ENCODE measurements at places on chromosomes 4 and X.
A peak's percentile ranks its signal among the peaks of the same experiment; 100 is the strongest.

DNA sequence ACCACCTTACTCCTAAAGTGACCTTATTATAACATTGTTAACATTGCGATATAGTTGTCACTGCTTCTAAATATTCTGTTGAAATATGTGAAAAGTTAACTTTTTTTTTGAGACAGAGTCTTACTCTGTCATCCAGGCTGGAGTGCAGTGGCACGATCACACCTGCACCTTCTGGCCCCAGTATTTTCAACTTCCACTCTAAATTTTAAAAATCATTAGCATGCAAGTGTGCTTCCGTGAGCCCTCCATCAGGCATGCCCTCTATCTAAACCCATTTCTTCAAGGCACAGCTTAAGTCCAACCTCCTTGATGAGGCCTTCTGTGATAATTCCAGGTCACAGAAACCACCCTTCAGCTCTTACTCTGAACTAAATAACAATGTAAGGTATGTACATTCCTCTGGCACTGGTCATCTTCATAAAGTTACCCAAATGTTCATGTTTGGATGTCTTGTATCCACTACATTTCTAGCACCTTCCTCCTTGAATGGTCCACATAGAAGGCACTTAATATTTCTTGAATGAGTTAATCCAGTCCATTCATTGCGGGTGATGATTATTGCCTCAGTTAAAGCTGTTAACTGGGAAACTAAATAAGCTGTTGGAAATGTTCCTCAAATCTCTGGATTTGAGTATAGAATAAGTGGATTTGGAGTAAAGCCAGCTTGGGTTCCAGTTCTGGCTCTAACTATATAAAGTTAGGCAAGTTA lies 38.6 kb upstream of the TMEM131L start:
- DNase-seq, result no peak
- H3K4me3 ChIP-seq, result no peak overlapping the region

DNA sequence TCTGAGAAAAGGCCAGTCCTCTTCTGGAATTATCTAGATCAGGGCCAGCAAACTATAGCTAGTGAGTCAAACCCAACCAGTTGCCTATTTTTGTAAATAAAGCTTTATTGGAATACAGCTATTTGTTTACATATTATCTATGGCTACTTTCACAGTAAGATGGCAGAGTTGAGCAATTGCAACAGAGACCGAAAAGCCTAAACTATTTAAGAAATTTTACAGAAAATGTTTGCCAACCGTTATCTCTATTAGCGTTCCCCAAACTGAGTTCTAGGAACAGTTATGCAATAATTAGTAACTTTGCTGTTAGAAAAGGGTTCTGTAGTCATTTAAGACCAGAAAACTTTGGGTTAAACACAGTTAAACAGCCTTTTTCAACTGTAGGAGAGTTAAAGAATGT lies 10.5 kb downstream of the TEX13B start:
- H3K27me3 ChIP-seq, result no peaks in the 10 kb centered on the region
- no peaks in the 10 kb centered on the region for H3K36me3 ChIP-seq
- H3K27ac ChIP-seq, result no peak overlapping the region
- no peaks in the 10 kb centered on the region for H3K4me1 ChIP-seq

DNA sequence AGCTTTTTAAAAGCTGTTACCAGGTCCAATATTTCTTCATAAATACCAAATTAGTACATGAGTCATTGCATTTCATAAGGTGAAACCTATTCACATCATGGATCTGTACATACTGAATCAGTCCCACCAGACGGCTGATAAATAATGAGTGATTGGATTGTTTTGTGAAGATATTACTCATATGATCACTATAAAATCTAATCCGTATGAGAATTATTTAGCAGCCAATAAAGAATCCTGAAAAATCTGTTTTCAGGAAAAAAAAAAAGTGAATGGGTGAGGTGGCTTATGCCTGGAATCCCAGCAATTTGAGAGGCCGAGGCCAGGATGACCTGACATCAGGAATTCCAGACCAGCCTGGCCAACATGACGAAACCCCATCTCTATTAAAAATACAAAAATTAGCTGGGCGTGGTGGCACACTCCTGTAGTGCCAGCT lies 438.1 kb downstream of the INPP4B start:
- no peak for DNase-seq
- no peaks in the 10 kb centered on the region for H3K27me3 ChIP-seq
- H3K4me3 ChIP-seq, result no peak overlapping the region
- H3K36me3 ChIP-seq, result no peaks in the 10 kb centered on the region
- H3K4me1 ChIP-seq, result peaks cover 59% of the 10 kb centered on the region

- no peak for DNase-seq
- H3K4me3 ChIP-seq, result no peak overlapping the region
- H3K36me3 ChIP-seq, result no peaks in the 10 kb centered on the region
- no peak overlapping the region for H3K27ac ChIP-seq
Measured at GRCh38 chr4:83581411-83582288, 45.7 kb downstream of the GPAT3 start.

- peaks cover 47% of the 10 kb centered on the region for H3K36me3 ChIP-seq
- H3K4me3 ChIP-seq, result peak overlapping the region; percentile 69
- peak overlapping the region; percentile 79 for H3K27ac ChIP-seq
Measured at GRCh38 chrX:129786210-129786651, 6.5 kb downstream of the SASH3 start.

GRCh38 chr4:76688619-76689144 lies 209.3 kb downstream of the SOWAHB start:
- H3K36me3 ChIP-seq, result peaks cover 1% of the 10 kb centered on the region
- peaks cover 75% of the 10 kb centered on the region for H3K27me3 ChIP-seq
- H3K27ac ChIP-seq, result no peak overlapping the region
- no peak for DNase-seq
- H3K4me3 ChIP-seq, result peak overlapping the region; percentile 66
- H3K4me1 ChIP-seq, result peaks cover 27% of the 10 kb centered on the region

GRCh38 chr4:53015681-53016080 lies 153.6 kb downstream of the RASL11B start:
- H3K27ac ChIP-seq, result no peak overlapping the region
- no peak for DNase-seq
- H3K4me1 ChIP-seq, result peaks cover 24% of the 10 kb centered on the region
- no peaks in the 10 kb centered on the region for H3K27me3 ChIP-seq
- no peaks in the 10 kb centered on the region for H3K36me3 ChIP-seq

DNA sequence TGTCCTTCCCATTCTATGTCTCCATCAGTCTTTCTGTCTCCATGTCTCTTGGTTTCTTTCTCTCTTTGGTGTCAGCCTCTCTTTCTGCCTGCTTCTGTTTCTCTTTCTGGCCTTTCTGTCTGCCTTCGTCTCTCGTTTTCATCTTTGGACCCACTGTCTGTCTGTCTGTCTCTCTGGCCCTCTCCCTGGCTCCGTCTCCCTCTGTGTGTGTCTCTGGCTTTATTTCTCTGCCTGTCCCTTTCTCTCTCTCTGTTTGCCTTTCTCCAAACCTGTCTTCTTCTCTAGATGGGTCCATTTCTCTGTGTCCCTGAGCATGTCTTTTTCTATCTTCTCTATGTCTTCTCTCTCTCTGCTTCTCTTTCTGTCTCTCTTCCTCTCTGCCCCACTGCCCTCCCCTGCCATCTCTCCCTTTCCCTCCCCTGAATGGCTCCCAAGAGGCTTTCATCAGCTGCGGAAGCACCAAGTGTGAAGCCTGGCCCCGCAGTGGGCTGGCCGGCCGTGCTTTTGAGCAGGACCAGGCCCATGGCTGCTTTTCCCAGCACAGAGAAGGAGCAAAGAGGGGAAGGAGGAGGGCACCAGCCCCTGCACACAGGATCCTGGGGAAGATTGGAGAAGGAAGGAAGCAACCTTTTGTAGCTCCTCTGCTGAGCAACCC lies 57.4 kb downstream of the PJA1 start:
- no peaks in the 10 kb centered on the region for H3K4me1 ChIP-seq
- no peak overlapping the region for H3K4me3 ChIP-seq
- peaks cover 1% of the 10 kb centered on the region for H3K27me3 ChIP-seq
- no peak for DNase-seq
- H3K27ac ChIP-seq, result no peak overlapping the region
- no peaks in the 10 kb centered on the region for H3K36me3 ChIP-seq

GRCh38 chr4:1987296-1987695 lies 21.5 kb downstream of the NELFA start:
- no peaks in the 10 kb centered on the region for H3K27me3 ChIP-seq
- H3K36me3 ChIP-seq, result peaks cover 15% of the 10 kb centered on the region
- no peak for DNase-seq
- H3K4me1 ChIP-seq, result no peaks in the 10 kb centered on the region
- no peak overlapping the region for H3K4me3 ChIP-seq

- H3K27ac ChIP-seq, result no peak overlapping the region
- peaks cover 4% of the 10 kb centered on the region for H3K27me3 ChIP-seq
- H3K4me3 ChIP-seq, result no peak overlapping the region
- H3K4me1 ChIP-seq, result no peaks in the 10 kb centered on the region
- no peaks in the 10 kb centered on the region for H3K36me3 ChIP-seq
Measured at GRCh38 chrX:43557792-43558191, 98.3 kb upstream of the MAOA start.

DNA sequence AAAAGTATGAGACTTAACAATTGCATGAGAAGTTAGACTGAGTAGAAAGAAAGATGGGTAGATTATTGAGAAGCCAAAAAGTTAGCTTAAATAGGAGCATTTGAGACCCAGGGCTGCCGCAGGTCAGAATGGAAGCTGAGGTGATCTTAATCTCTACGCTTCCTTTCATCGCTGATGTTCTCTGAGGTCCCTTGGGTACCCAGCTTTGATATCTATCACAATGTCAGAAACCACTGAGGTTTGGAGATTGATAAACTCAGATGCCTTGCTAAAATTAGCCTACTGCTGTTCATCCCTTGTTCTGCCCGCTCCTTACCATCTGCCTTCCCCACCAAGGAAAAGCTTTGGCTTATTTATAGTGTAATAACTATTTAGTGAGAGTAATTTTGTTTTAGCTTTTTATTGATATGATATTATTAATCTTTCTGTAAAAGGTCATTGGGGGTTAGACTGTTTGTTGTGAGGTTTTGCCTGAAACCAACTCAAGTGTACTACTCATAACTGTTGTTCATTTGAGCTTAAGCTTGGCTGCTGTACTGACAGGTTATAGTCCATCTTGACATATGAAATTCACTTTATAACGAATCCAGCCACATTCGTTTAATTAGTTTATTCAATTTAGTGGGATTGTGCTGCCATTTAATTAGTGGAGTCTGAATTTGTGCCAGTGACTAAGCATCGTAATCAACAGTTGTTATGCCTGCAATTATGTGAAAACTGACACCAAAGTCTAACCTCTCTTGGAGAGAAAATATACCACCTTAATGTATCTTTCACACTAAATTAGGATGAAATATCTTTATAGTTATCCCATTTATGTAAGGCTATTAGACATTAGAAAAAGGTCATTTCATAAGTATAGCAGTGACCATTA lies 15.1 kb downstream of the MCUB start:
- peaks cover 42% of the 10 kb centered on the region for H3K4me1 ChIP-seq
- H3K27me3 ChIP-seq, result no peaks in the 10 kb centered on the region
- DNase-seq, result no peak
- H3K4me3 ChIP-seq, result no peak overlapping the region
- no peak overlapping the region for H3K27ac ChIP-seq
- peaks cover 29% of the 10 kb centered on the region for H3K36me3 ChIP-seq

- H3K27me3 ChIP-seq, result no peaks in the 10 kb centered on the region
- DNase-seq, result no peak
- H3K27ac ChIP-seq, result no peak overlapping the region
- peaks cover 13% of the 10 kb centered on the region for H3K4me1 ChIP-seq
- H3K4me3 ChIP-seq, result no peak overlapping the region
Measured at GRCh38 chr4:26941951-26942350, 81.3 kb downstream of the STIM2 start.

DNA sequence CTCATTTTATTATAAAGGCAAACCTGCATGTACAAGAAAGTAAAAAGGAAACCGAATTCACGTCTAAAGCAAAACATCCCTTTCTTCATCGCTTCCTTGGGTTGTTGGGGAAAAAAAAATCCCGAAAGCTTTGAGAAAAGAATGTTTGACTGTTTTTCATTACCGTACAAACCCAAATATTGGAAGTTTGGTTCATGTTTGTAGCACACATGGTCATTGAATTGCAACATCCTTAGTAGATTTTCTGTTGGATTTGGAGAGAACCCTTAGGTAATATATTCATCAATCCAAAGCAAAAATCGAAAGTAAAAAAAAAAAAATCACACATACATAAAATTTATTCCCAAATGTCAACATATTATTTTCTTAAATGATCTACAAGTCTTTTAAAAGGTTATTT lies 420.3 kb downstream of the MAPK10 start:
- no peaks in the 10 kb centered on the region for H3K27me3 ChIP-seq
- no peaks in the 10 kb centered on the region for H3K36me3 ChIP-seq
- H3K4me3 ChIP-seq, result no peak overlapping the region
- no peak for DNase-seq
- no peaks in the 10 kb centered on the region for H3K4me1 ChIP-seq
- no peak overlapping the region for H3K27ac ChIP-seq

DNA sequence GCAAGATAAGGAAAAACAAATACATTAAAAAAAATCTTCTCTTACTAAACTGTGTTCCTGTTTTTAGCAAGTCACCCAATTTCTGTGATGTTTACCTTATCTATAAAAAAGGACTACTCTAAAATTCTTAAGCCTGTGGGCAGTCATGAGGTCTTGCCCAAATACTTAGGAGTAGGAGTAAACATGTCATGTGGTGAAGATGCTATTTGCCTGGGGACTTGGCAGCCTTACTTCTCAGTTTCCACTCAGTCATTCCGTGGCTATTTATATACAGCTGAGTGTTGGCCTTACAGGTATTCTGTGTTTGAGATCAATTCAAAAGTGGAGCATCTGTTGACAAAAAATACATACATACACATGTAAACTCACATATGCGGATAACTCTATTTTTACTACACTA lies 89.9 kb upstream of the TLR2 start:
- no peak for DNase-seq
- H3K27ac ChIP-seq, result no peak overlapping the region
- peaks cover 17% of the 10 kb centered on the region for H3K4me1 ChIP-seq

GRCh38 chr4:40228497-40229365 lies 31.9 kb downstream of the RHOH start:
- peaks cover 42% of the 10 kb centered on the region for H3K36me3 ChIP-seq
- no peak for DNase-seq
- H3K4me3 ChIP-seq, result peak overlapping the region; percentile 64
- peak overlapping the region; percentile 90 for H3K27ac ChIP-seq

- DNase-seq, result no peak
- peaks cover 24% of the 10 kb centered on the region for H3K36me3 ChIP-seq
- H3K27me3 ChIP-seq, result no peaks in the 10 kb centered on the region
- H3K27ac ChIP-seq, result no peak overlapping the region
Measured at GRCh38 chrX:135556055-135556454, 35.6 kb downstream of the INTS6L start.

DNA sequence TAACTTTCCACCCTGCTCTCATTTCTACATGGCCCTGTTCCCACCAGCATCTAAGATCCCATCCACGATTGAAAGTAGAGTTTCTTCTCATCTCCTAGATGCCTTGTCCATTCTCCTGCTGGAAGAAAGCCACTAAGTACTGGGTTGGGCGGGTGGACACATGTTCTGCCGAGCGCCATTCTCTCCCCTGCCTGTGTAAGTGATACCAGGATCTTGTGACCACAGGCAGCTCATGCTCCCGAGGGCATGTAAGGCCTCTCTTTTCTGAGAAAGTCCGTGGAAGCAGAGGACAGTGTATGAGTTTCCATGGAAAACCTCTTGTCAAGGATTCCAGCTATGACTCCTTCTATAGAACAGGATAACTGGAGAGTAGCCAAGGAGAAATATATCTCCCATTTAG lies 3.3 kb upstream of the SLC25A4 start:
- no peak overlapping the region for H3K27ac ChIP-seq
- peaks cover 12% of the 10 kb centered on the region for H3K4me1 ChIP-seq
- H3K27me3 ChIP-seq, result peaks cover 70% of the 10 kb centered on the region

Measured in activated T-helper 1 cell treated with anti-CD3 and anti-CD28 coated beads, Interleukin-12 subunit alpha, Interleukin-12 subunit beta, Interleukin-2, Interleukin-4 antibody, amounts not matched to agents 30 ng/mL and 10 ng/mL and 1 ng/mL, durations not matched to agents 14 hours and 24 hours and 36 hours (primary cell).